Cardiac muscle cell (in vitro differentiated cells and primary cell): ENCODE measurements at places on chromosomes 1 and 21. TPM values are rescaled to one million over a fixed set of nuclear protein-coding genes. Genes with fewer than 3 reads are reported as not detected.

- peak; percentile 31 for DNase-seq
- peak overlapping the region; percentile 83 for H3K4me3 ChIP-seq
- H3K36me3 ChIP-seq, result no peaks in the 10 kb centered on the region
- H3K27me3 ChIP-seq, result no peaks in the 10 kb centered on the region
Measured at GRCh38 chr1:156767879-156768604, 707 bp downstream of the PRCC start.

DNA sequence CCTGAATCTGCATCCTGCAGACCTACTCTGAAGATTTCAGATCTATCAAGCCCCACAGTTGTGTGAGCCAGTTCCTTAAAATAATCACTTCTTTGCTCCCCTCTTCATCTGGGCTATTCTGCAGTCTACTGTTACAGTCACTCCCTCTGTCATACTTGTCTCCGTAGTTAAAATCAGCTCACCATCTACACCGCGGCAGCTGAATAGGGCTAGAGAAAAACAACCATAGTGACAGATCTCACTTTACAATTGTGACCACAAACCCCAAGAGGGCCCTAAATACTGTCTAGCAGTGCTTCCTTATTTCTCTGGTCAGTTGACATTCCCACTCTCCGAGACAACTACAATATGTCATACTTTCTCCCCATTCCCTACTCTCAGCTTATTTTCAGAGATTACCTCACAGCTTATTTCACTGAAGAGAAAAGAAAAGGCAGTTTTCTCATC, 12.9 kb downstream of the DESI2 start:
- H3K27ac ChIP-seq, result peak overlapping the region; percentile 58
- H3K36me3 ChIP-seq, result no peaks in the 10 kb centered on the region
- peak; percentile 6 for DNase-seq
- no peak overlapping the region for H3K4me3 ChIP-seq

DNA sequence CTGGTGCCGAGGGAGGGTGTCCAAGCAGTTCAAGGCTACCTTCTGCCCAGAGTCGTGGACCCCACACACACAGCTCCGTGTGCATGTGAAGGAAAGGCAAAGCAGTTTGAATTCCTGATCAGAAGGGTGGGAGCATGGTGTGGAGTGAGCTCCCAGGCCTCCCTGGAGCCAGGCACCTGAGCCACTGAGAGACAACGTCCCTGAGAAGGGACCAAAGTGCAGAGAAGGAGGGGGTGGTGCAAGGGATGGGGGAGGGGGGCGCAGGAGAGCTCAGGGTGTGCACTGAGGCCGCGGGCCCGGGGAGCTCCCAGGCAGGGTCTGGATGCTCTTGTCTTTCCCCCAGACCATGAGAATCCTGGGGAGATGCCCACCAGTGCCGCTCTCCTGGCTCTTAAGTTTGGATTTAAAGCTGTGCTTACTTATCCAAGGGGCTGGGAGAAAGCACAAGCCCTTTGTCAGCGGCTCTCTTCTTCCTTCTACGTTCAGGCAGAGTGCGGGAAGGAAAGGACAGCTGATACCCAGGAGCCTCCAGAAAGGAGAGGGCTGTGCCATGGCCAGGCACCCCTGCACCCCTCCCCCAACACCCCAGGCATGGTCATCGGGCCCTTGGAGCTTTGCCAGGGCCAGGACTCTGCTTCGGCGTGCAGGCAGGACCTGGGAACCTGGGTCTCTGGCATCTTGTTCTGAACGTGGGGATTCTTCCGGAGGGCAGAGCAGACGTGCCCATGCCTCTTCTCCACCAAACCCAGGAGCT, 24.1 kb downstream of the ACTA1 start:
- no peak overlapping the region for H3K4me3 ChIP-seq
- peaks cover 31% of the 10 kb centered on the region for H3K27me3 ChIP-seq
- no peak for DNase-seq

NGF gene
- 0.14 and 0.48 TPM in 2 replicates for total RNA-seq

ZNF697 gene
- total RNA-seq, result 7.0 and 8.1 TPM in 2 replicates

CAMTA1 gene
- 209 and 213 TPM in 2 replicates for total RNA-seq

- no peak for DNase-seq
- H3K4me3 ChIP-seq, result no peak overlapping the region
- H3K36me3 ChIP-seq, result no peaks in the 10 kb centered on the region
- peaks cover 8% of the 10 kb centered on the region for H3K4me1 ChIP-seq
Measured at GRCh38 chr1:175434283-175434860, 241.8 kb upstream of the KIAA0040 start.

GRCh38 chr1:179591592-179592580, at the start of gene TDRD5:
TDRD5 (plus strand) TSS chr1:179591832; CDS start chr1:179592616, 784 bp downstream.
- H3K27ac ChIP-seq, result no peak within 1 kb of the TSS
- H3K27me3 ChIP-seq, result peaks cover 55% of the 10 kb centered on the region
- H3K36me3 ChIP-seq, result no peaks in the 10 kb centered on the region
- DNase-seq, result peak; percentile 18
- H3K4me3 ChIP-seq, result peak within 1 kb of the TSS; percentile 9

DNA sequence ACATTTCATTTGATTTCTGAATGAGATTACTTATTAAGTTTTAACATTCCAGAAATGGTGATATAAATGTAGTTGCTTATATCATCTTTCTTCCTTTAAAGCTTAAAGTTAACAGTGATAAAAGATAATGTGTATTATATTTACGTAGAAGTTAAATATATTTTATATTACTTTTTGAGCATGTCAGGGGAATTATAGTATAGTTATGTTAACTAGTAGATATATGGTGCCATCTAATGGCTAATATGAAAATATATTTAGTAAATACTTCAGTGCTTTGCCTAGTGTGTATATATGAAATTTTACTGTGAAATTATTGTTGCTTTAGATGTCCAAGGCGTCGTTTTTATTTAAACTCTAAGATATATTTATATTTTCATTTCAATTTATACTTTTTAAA, 51.5 kb downstream of the SYT14 start:
- H3K4me1 ChIP-seq, result no peaks in the 10 kb centered on the region
- no peaks in the 10 kb centered on the region for H3K27me3 ChIP-seq
- no peak overlapping the region for H3K4me3 ChIP-seq
- no peaks in the 10 kb centered on the region for H3K36me3 ChIP-seq

GRCh38 chr1:246631426-246631825, 65.2 kb downstream of the CNST start:
- H3K4me3 ChIP-seq, result no peak overlapping the region
- no peaks in the 10 kb centered on the region for H3K4me1 ChIP-seq
- peaks cover 4% of the 10 kb centered on the region for H3K36me3 ChIP-seq
- no peak for DNase-seq
- H3K27ac ChIP-seq, result no peak overlapping the region

DNA sequence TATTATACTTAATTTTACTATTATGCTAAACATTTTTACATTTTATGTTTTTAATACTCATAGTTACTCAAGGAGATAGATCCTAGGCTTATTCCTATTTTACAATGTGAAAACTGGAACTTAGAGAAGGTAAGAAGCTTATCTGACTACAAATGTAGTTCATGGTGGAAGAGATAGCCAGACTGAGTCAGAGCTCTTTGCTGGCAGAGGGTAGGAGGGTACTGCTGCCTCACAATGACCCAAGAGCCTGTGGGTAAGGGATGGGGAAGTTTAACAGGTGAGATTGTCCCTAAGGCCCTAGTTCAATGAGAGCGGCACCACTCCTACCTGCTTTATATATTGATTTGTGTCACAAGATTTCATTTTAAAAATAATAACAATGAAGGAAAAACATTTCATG, 34.1 kb upstream of the NEK7 start:
- peak; percentile 43 for DNase-seq
- H3K4me3 ChIP-seq, result no peak overlapping the region
- H3K27ac ChIP-seq, result no peak overlapping the region
- H3K27me3 ChIP-seq, result no peaks in the 10 kb centered on the region
- no peaks in the 10 kb centered on the region for H3K4me1 ChIP-seq
- H3K36me3 ChIP-seq, result no peaks in the 10 kb centered on the region

DNA sequence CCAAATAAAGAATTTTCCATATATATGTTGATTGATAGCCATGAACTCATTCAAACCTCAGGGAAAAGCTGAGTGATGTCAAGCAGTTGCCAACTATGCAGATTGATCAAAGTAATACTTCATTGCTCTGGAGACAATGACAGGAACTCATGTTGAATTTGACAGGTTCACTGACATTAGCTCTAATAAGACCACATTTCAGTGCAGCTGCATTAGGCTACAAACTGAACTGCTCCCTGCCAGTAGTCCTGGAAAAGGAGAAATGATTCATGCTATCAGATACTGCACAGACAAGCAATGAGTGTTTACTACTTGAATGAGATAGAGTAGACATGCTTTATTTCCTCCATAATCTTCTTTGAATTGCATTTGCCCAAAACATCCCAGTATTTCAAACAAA, 948.4 kb downstream of the MRPL39 start:
- H3K4me3 ChIP-seq, result no peak overlapping the region
- H3K36me3 ChIP-seq, result no peaks in the 10 kb centered on the region
- DNase-seq, result no peak
- H3K27me3 ChIP-seq, result no peaks in the 10 kb centered on the region
- H3K27ac ChIP-seq, result no peak overlapping the region

GRCh38 chr1:71618191-71618590, 537.4 kb upstream of the ZRANB2 start:
- no peaks in the 10 kb centered on the region for H3K27me3 ChIP-seq
- no peaks in the 10 kb centered on the region for H3K36me3 ChIP-seq
- no peaks in the 10 kb centered on the region for H3K4me1 ChIP-seq
- no peak overlapping the region for H3K27ac ChIP-seq

PIK3R3 gene
- total RNA-seq, result 6.4 and 9.0 TPM in 2 replicates

TEX38 gene
- 1.2 TPM in 1 of 2 replicates, not detected in the other for total RNA-seq

DNA sequence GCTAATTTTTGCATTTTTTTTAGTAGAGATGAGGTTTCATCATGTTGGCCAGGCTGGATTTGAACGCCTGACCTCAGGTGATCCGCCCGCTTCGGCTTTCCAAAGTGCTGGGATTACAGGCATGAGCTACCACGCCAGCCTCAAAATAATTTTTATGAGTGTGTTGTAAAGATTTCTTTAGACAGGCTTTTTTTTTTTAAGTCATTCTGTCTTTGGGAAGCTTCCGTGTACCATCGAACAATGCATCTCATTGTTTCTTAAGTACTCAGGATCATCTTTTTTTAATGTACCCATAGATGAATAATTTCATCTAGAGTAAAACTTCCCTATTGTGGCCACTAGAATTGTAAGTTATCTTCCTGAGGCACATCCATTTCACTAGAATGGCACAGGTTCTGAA, 19.6 kb upstream of the SDC3 start:
- H3K36me3 ChIP-seq, result peaks cover 16% of the 10 kb centered on the region
- DNase-seq, result no peak
- peak overlapping the region; percentile 54 for H3K27ac ChIP-seq
- no peak overlapping the region for H3K4me3 ChIP-seq

RIPPLY3 gene
- total RNA-seq, result not detected in 2 replicates

DNA sequence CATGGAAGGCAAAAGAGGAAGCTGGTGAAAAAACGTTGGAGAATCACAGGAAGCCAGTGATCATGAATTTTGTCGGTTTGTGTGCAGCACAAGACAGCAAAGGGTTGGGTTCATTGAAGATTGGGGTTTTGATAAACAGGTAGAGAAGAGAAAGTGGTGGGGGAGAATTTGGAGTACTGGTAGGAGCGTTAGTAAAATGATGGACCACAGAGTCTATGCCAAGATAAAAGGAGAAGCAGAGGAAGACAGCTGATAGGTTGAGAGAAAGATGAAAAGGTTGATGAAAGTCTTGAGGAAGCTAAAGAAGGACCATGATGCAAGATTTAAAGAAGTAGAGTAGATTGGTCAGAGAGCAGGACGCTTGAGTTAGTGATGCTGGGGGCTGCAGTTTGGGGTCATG, 156.8 kb upstream of the POU3F1 start:
- no peaks in the 10 kb centered on the region for H3K4me1 ChIP-seq
- no peak overlapping the region for H3K27ac ChIP-seq
- H3K4me3 ChIP-seq, result no peak overlapping the region
- no peak for DNase-seq
- H3K27me3 ChIP-seq, result no peaks in the 10 kb centered on the region

LCE1F gene
- total RNA-seq, result not detected in 2 replicates

DNA sequence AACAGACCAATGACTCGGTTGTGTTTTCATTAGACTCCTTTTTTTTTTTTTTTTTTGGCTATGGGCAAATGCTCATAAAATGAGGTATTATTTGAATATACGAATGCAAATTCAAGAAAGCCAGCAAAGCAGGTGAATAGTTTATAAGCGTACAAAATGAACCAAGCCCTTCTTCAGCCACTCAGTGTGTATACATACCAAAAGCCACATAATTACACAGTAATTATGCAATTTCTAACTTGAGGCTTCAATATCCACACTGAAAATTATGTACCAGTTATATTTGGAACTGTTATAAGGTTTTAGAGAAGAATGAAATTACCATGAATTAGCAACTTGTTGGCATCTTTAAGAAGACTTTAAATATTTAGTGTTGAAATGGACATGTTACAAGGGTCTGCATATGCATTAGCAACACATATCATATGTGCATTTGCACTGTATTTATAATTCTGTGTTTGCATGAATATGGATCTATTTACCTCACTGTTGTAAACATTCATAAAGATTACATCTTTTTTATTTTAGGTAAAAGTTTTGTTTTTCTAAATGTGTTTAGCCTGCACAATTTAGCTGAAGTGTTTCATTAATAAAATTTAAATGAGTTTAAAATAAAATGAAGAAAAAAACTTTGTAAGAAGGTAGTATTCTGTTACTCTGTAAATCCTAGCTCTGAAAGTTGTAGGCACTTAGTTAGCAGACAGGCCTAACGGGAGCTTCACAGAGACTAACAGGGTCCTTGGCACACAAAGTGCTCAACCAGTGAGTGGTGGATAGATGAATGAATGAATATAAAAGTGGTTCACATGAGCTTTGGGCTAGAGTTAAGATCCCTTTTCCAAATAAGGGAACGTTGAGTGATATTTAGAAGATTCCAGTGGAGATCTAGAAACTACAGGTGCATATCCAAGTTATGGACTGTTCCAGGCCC, 241.0 kb upstream of the NFIA start:
- no peaks in the 10 kb centered on the region for H3K4me1 ChIP-seq
- no peaks in the 10 kb centered on the region for H3K36me3 ChIP-seq
- no peak for DNase-seq

IRF2BP2 gene
- 84.0 and 113 TPM in 2 replicates for total RNA-seq

PLA2G4A gene
- 0.09 and 0.21 TPM in 2 replicates for total RNA-seq

PPP1R12B gene
- 203 and 340 TPM in 2 replicates for total RNA-seq

DNA sequence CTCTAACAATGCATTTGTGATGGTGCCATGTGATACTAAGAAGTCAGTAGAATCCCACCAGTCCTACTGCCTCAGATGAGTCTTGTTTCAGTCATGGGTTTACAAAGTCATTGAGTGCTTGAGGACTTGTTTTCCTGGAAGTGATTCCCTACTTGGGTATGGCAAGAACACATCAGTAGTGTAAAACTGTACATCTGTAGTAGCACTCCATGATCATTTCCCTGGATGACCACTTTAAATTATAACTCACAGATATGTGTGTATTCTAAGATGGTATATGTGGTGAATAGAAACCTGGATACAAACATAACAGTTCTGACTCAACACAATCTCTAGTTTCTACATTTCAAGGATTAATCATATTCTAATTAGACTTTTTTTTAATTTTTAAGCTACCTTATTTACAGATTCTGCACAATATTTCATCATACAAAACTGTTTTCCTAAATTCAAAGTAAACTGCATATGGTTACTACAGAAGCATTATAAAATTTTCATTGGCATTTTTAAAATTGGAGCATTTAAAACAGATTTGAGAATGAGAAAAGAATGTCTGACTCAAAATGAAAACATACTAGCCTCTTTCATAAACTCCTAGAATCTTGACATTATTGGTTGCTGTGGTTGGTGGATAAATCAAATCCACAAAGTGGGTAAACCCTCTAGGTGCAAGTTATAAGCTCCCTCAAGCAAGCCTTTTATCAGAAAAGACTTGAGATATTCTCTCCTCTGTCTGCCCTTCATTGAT, 6.8 kb upstream of the PSMG1 start:
- no peak overlapping the region for H3K4me3 ChIP-seq
- DNase-seq, result no peak
- peaks cover 19% of the 10 kb centered on the region for H3K4me1 ChIP-seq
- peaks cover 11% of the 10 kb centered on the region for H3K36me3 ChIP-seq
- no peaks in the 10 kb centered on the region for H3K27me3 ChIP-seq
- H3K27ac ChIP-seq, result no peak overlapping the region
